ENCODE measurements at places on chromosomes 11 and 22.

GRCh38 chr22:32181043-32181442, 21.9 kb upstream of the C22orf42 start:
- no peak for DNase-seq

DNA sequence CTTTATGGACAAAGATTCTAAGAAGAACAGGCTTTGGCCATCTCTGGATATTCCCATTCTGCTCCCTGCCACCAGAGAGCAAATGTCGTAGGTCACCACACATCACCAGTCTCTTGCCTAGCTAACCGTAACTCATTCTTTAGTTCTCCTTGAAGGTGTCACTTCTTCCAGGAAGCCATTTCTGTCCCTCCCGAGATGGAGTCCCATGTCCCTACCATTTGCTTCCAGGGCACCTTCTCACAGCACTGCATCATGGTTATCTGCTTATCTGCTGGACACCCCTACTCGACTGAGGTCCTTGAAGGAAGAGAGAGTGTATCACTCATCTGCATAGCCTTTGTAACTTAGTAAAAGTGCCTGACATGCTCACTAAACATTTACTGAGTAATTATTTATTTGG, 47.6 kb downstream of the FAM83F start:
- no peak for DNase-seq

GRCh38 chr11:24298146-24298545, 198.7 kb upstream of the LUZP2 start:
- no peak for DNase-seq

- no peak for DNase-seq
Observed at GRCh38 chr11:10943968-10944367, 86.1 kb upstream of the ZBED5 start.

GRCh38 chr22:31082606-31083376, 1.7 kb downstream of the SMTN start:
- DNase-seq, result peak; percentile 48

DNA sequence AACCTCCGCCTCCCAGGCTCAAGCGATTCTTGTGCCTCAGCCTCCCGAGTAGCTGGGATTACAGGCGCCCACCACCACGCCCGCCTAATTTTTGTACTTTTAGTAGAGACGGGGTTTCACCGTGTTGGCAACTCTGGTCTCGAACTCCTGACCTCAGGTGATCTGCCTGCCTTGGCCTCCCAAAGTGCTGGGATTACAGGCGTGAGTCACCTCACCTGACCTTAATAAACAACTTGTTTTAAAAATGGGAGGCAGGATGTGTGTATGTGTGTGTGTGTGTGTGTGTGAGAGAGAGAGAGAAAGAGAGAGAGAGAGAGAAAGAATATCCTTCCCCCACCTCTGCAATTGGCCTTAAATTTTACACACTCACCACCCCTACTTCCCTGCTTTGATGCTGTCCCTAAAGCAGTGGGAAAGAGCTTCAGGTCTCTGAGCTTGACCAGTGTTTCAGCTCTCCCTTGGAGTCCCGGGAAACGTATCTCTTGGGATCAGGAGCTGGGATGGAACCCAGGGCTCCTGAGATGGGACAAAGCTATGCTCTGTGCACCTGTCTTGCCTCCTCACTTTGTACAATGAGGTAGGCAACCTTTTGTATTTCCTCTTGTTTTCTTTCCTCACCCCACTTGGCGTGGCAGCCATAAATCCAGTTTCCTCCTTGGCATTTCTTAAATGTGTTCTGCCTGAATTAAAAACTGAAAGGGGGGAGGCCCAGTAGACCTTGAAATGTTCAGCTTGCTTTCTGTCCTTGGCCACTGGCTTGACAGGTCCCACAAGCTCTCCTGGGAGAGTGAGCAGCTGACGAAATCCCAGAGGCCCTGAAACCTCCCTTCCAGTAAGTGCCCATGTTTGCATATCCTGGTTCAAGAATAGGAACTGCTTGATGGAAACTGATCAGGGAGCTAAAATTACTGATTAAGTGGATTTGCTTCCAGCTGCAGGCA, 17.8 kb upstream of the XBP1 start:
- no peak for DNase-seq

All from stimulated activated CD4-positive, alpha-beta T cell treated with anti-CD3 and anti-CD28 coated beads, Interleukin-1b, Interleukin-23, amount 100 ng/mL, for 1 hour (primary cell).